ENCODE measurements at places on chromosomes 12 and 14.
A peak's percentile ranks its signal among the peaks of the same experiment; 100 is the strongest.

DNA sequence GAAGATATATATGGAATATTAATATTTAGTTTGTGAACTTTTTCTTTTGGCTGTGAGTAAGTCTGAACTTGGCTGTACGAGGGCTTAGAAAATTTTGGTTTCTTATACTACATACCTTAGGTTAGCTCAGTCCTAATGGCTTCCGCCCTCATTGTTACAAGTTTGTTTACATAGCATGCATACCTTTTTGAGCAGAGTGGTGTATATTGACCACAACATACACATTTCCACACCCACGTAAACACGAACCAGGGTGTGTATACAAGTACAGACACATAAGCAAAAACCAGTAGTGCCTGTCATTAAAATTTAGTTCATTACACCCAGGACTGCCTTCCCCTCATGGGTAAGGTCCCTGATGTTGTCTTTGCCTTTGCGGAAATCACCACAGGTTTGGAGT, 230.2 kb upstream of the RGS6 start:
- H3K36me3 ChIP-seq: no peaks in the 10 kb centered on the region
- DNase-seq: no peak
- H3K4me1 ChIP-seq: no peaks in the 10 kb centered on the region
- no peak overlapping the region for H3K27ac ChIP-seq

DNA sequence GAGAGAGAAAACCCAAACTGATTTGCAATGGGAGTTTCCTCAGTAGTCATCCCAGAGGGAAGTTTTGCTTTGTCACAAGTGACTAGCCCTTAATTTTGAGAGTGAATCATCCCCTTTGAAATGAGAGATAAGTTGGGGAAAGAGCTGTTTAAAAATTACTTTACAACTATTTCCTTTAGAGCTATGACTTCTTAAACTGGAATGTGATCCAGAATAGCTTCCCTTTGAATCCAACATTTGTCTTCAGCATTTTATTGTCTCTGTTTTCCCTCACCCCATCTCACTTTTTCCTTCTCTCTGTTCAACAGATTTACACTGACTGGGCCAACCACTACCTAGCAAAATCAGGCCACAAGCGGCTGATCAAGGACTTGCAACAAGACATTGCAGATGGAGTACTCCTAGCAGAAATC, 109.3 kb downstream of the NAV3 start:
- H3K4me3 ChIP-seq: no peak overlapping the region
- H3K36me3 ChIP-seq: no peaks in the 10 kb centered on the region
- H3K27me3 ChIP-seq: no peaks in the 10 kb centered on the region
- no peak overlapping the region for H3K27ac ChIP-seq
- H3K4me1 ChIP-seq: no peaks in the 10 kb centered on the region

- H3K4me3 ChIP-seq: no peak overlapping the region
- DNase-seq: no peak
- H3K27ac ChIP-seq: no peak overlapping the region
- no peaks in the 10 kb centered on the region for H3K4me1 ChIP-seq
- H3K36me3 ChIP-seq: no peaks in the 10 kb centered on the region
Observed at GRCh38 chr12:70994217-70994788, 73.8 kb upstream of the PTPRR start.

DNA sequence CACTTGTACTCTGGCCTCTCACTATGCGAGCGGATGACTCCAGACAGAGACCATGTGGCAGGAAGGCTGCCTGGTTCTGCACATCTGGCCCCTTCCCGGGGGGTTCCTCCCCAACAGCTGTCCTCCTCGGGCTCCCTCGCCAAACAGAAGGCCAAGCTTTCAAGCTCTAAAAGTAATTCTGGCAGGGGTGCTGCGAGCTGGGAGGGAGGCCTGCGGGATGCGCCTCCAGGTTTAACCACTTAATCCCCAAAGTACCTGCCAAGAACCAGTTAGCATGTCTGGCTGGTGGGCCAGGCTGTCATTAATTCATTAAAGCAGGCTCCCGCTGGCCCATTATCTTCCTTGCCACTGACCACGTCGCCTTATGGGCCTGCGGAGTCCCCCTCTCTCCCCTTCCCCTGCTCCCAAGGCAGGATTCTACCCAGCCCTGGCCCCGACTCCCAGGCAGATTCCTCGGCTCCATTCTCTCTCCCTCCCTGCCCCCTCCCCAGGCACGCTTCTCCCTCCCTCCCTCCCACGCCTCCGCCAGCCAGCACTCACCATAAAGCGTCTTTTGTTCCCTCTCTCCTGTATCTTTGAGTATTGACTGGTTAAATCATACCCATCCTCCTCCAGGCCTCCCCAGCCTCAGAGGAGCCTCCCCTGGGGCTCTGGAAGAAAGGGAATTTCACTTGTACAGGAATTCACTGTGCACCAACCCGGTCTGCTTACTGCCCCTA, 4.9 kb downstream of the HRK start:
- DNase-seq: peak; percentile 71
- no peak overlapping the region for H3K27ac ChIP-seq
- H3K4me3 ChIP-seq: peak overlapping the region; percentile 57
- peaks cover 33% of the 10 kb centered on the region for H3K4me1 ChIP-seq
- peaks cover 65% of the 10 kb centered on the region for H3K27me3 ChIP-seq

DNA sequence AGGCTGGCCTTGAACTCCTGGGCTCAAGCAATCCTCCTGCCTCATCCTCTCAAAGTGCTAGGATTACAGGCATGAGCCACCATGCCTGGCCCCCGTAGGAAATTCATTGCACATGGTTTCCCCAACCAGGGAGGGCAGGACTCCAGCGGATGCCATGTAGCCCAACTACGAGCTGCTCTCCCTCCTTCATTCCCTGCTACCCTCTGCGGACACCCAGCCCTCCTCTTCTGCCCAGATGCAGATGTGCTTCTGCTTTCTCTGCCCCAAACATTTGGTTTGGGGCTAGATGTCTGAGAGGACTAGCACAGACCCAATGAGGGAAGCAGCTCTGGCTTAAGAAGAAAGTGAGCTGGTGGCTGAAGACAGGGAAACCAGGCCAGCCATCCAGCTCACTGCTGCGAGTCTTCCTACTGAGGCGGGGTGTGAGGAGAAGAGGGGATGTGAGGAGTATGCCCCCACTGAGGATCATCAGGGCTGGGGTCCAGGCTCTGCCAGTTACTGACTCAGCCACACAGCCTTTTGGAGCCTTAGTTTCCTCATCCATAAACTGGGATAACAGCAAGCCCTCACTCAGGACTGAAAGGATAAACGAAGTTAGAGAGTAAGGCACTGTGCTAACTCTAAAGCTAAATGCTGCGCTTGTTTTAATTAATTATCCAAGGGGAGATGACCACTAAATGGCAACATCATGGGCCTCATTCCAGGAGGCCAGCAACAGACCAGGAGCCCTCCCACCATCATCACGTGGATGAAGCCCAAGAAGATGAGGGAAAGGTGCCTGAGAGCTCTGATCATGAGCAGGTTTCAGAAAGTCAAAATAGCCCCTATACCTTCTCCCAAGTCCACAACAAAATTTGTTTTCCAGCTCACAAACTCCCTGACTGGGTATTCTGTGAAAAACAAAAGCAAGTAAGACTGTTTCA, 10.9 kb downstream of the CTDSP2 start:
- no peak for DNase-seq
- H3K36me3 ChIP-seq: no peaks in the 10 kb centered on the region
- H3K27me3 ChIP-seq: no peaks in the 10 kb centered on the region
- peak overlapping the region; percentile 88 for H3K27ac ChIP-seq
- H3K4me1 ChIP-seq: peaks cover 82% of the 10 kb centered on the region

DNA sequence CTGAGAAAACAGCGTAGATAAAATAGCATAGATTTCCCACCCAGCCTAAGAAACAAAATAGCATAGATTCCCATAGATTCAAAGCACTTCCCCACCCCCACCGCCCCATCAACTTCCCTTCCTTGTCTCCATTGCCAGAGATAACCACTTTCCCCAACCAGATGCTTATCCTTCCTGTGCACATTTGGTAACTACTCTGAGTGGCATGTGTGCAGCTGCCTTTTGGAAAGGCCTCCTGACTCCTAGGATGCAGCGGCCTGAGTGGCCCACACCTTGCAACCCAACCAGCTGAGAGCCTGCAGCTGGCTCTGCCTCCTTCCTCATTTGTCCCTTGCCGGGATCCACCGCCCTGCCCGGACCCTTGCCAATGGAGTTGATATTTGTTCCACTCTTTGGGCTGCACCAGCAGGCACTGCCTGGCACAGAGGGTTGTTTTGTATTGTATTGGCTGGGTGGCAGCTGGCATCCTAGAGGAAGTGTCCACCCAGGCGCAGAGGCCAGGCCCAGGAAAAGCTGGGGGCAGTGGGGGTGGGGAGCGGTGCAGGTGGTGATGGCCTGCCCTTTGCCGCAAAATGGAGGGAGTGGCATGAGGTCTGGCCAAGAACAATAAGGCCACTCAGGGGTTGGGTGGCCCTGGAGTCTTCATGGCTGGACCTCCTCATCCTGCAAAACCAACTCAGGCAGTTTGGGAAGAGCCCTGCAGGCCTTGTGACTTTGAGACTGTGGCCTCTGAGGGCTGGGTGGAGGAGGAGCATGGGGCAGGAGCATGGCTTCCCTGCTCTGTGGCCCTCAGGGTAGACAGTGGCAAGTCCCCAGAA, 4.9 kb downstream of the SLC48A1 start:
- no peak overlapping the region for H3K27ac ChIP-seq
- DNase-seq: no peak
- H3K4me1 ChIP-seq: peaks cover 26% of the 10 kb centered on the region
- no peak overlapping the region for H3K4me3 ChIP-seq

DNA sequence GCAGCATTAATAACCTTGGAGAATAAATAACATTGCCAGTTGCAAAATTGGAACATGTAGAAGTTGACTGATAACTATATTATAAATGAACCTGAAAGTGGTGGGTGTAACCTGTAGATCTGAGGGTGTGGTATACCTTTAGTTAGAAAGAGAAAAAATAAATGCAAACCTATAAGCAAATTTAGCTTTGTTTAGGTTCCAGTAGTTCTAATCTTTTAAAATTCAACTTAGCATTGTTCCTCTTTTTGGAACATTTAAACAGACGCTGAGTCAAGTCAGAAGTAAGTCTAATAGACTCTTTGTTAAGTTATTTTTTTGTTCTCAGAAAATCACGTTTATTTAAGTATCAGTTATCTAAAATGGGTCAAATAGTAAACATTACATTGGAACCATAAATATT, 120.0 kb downstream of the DNAI7 start:
- no peak overlapping the region for H3K4me3 ChIP-seq
- no peak overlapping the region for H3K27ac ChIP-seq
- no peaks in the 10 kb centered on the region for H3K36me3 ChIP-seq

All from GM23338 (cell line).